SK-N-SH (cell line): ENCODE measurements at places on chromosomes 7 and 10. TPM values are rescaled to one million over a fixed set of nuclear protein-coding genes. Genes with fewer than 3 reads are reported as not detected.

GRCh38 chr7:155206318-155207020 lies 91.2 kb upstream of the INSIG1 start:
- DNase-seq = no peak

Gene ZNF365
- polyA plus RNA-seq = 4.5 and 5.9 TPM in 2 replicates

DNA sequence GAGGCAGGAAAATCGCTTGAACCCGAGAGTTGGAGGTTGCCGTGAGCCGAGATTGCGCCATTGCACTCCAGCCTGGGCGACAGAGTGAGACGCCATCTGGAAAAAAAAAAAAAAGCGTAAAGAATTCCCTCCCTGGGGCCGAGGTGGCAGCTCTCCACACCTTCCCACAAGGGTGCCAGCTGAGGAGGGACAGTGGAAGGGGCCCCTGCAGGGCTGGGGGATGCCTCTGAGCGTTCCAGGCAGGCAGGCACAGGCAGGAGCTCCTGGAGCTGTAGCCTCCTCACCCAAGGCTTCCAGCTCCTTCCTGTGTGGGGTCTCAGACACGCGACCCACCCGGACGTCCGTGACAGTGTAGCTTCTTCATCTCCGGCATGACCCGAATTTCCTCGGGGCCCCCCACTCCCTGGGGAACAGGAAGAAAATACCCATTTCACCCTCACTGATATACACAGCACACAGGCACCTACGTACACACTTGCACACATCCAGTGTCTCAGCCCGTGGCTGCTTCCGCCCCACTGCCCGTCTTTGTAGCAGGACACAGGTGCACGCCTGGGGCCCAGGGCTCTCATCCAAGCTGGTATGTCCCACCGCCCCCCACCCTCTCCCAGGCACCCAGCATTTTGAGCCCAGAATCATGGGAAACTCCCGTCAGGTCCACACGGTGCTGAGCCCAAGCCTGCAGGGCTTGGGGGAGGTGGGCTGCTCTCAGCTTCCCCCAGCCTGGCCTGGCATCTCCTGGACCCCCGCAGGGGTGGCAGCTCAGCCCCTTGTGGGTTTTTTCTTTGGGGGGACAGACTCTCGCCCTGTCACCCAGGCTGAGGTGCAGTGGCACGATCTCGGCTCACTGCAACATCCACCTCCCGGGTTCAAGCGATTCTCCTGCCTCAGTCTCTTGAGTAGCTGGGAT lies 25.7 kb downstream of the GRIFIN start:
- DNase-seq = peak; percentile 41

DNA sequence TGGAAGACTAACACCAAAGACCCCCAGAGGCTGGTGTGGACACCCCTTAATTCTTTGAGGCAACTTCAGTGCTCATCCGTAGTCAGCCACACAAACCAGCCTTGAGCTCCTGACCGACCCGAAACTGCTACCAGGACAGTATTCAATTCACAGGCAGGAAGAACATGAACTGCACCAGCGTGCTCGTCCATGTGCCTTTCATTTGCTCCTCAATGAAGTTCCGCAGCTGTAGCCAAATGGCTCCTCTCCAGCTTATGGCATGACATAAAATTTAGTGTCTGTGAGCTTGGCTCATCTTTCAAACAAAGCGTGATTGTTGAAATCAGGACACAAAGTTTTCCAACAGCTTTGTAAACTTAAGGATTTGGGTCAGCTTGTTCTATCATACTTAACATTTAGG lies 144.1 kb upstream of the FAM171A1 start:
- no peak for DNase-seq

- DNase-seq = no peak
Observed at GRCh38 chr10:52908478-52908877, 135.9 kb upstream of the MBL2 start.

Gene RBP3
- polyA plus RNA-seq = not detected in 2 replicates

Gene ADAM12
- 24.0 and 25.0 TPM in 2 replicates for polyA plus RNA-seq

DNA sequence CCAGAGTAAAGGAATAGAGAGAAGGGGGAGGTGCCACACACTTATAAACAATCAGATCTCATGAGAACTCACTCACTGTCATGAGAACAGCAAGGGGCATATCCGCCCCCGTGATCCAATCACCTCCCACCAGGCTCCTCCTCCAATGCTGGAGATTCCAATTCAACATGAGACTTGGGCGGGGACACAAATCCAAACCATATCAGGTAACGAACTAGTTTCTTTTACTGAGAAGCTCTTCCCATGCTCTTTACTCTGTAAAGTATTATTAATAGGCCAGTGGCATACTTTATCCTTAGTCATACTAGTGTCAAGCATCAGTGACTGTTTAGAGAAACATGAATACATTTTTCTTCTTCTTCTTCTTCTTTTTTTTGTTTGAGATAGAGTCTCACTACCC lies 39.4 kb upstream of the ZNF488 start:
- DNase-seq = no peak

Gene ATP5MK
- 408 and 542 TPM in 2 replicates for polyA plus RNA-seq

Gene CDH23
- polyA plus RNA-seq = 0.03 and 0.18 TPM in 2 replicates

GRCh38 chr7:82595176-82595575 lies 151.6 kb upstream of the CACNA2D1 start:
- DNase-seq = no peak

DNA sequence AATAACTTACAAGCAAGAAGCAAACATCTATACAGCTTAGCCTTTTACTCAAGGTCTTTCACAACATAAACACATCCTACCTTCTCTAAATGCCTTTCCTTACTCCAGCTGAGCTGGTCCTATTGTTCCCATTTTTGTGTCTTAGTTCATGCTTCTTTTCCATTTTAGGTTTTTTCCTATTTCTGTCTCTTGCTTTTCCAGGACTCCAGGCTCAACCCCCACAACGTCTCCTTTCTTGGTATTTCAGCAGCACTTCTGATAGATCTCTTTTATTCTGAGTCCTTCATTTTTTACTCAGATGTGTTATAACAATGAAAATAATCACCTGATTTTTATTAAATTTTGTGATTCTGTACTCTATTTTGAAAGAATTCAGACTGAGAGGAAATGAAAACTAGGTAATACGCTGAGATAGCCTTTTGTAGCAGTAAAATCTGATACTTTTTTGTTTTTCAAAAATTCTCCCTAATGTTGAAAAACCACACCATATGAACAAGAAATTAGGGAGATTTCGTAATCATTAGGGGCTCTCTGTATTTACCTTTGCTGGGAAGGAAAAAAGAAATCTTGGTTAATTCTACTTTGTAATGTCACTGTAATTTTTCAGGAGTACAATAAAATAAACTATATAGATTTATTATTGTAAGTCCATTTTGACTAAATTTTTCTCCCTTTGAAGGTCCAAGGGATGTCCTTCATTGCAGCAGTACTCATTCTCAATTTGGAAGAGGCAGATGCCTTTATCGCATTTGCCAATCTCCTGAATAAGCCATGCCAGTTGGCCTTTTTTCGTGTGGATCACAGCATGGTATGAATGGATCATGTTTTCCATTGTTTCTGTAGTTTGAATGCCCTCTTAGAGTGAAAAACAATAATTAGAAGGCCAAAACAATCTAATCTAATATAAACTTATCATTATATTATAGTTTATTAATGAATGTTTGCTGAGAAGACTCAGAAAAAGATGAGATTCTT lies 24.0 kb upstream of the HELLS start:
- DNase-seq = no peak

Gene ZP3
- polyA plus RNA-seq = 4.5 and 5.4 TPM in 2 replicates

Gene PAX4
- not detected in 2 replicates for polyA plus RNA-seq

DNA sequence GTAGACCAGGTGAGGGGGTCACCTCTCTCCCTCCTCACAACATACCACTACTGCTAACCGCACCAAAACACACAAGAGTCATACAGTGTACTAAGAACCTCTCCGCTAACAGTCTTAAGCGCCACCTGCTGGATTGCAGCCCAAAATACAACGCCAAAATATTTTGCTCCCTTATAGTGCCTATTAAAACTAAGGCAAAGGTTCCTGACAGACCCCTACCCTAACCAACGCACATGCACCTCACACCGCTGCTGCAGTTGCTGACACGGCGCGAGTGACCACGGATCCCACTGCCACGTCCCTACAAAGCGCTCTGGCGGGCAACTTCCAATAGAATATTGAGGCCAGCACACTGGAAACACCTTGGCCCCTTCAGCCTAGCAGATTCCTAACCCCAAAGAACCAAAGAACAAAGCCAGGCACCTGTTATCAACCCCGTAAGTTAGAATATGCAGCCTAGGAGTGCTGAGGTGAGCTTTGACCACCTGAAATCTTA lies 563.6 kb upstream of the SEMA3D start:
- DNase-seq = peak; percentile 49

GRCh38 chr10:69055241-69055640 lies 32.7 kb upstream of the SRGN start:
- no peak for DNase-seq

- no peak for DNase-seq
Observed at GRCh38 chr10:74186678-74187077, 35.7 kb downstream of the ADK start.

GRCh38 chr7:24729365-24730017 lies 27.8 kb downstream of the GSDME start:
- no peak for DNase-seq

- no peak for DNase-seq
Observed at GRCh38 chr10:133168617-133169031, 8.6 kb downstream of the KNDC1 start.

DNA sequence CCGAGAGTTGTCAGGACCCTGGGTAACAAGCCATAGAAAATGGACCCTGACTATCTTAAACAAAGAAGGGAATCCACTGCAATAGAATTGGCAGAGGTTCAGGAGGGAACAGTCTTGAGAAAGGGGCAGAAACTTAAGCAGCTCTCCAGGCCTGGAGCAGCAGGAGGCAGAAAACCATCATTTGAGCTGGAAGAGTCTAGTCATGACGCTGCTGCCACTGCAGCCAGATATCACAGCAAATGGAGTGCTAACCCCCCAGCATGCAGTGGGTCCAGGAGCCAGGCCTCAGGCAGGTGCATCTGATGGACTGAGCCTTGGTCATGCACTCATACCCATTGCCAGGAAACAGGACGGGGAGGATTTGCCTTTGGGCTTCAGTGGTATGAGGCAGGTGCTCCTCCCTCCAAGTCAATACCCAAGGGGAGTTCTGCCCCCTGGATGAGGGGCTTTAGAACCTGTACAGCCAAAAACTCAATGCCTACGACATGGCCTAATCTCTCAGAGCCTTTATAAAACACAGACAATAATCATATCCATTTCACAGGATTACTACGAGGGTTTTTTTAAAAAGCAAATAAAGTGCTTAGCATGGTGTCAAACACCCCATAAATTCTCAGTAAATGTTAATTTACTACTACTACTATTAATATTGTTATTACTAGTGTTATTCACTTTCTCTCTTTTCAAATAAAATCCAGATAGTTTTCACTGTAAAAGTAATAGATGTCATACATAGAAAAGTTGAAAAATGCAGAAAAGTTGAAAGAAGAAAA lies 30.7 kb downstream of the DUSP5 start:
- DNase-seq = no peak

Gene RBM20
- 0.64 and 0.67 TPM in 2 replicates for polyA plus RNA-seq

- no peak for DNase-seq
Observed at GRCh38 chr10:98855403-98856189, 380.1 kb downstream of the HPSE2 start.

GRCh38 chr7:43698460-43699255 lies 30.7 kb downstream of the COA1 start:
- no peak for DNase-seq
